Myometrial cell (primary cell): ENCODE measurements at places on chromosomes 2 and 18. TPM values are rescaled to one million over a fixed set of nuclear protein-coding genes. Genes with fewer than 3 reads are reported as not detected.

Gene PSD4
- total RNA-seq: 3.2 and 4.6 TPM in 2 replicates

Gene NEUROD1
- not detected in 2 replicates for total RNA-seq

Gene CYRIA
- 1.4 and 3.0 TPM in 2 replicates for total RNA-seq

Gene ZNF521
- total RNA-seq: 1.2 and 2.1 TPM in 2 replicates

Gene MC5R
- total RNA-seq: not detected in 2 replicates

Gene CYP27A1
- total RNA-seq: 19.3 and 20.4 TPM in 2 replicates

Gene TGIF1
- total RNA-seq: 121 and 125 TPM in 2 replicates

Gene MYCN
- total RNA-seq: 1.2 TPM in 1 of 2 replicates, not detected in the other

Gene IGFBP5
- total RNA-seq: 1.4 and 3.0 TPM in 2 replicates
